ENCODE measurements at places on chromosomes 7 and 10.

- DNase-seq = peak; percentile 36
These were observed 164.3 kb upstream of the AKR1E2 start for GRCh38 chr10:4661511-4662255.

GRCh38 chr7:17274551-17275245 lies 23.8 kb upstream of the AHR start:
- no peak for DNase-seq

DNA sequence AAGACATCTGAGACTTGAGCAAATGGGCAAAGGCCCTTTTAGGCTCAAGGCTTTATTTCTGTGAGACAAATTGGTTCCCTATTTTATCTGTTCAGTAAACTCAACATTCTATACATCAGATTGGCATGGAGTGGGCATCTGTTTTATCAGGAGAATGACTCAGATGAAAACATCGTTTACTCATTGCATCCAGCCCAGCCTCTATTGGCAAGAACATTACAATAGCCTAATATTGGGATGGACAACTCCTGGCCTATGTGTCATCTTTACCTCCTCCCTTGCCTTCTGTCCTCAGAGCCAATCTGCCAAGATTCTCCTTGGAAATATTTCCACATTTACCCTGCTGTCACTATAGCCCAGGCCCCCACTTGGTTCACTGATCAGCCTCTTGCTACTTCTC lies 5.5 kb upstream of the BLNK start:
- no peak for DNase-seq

DNA sequence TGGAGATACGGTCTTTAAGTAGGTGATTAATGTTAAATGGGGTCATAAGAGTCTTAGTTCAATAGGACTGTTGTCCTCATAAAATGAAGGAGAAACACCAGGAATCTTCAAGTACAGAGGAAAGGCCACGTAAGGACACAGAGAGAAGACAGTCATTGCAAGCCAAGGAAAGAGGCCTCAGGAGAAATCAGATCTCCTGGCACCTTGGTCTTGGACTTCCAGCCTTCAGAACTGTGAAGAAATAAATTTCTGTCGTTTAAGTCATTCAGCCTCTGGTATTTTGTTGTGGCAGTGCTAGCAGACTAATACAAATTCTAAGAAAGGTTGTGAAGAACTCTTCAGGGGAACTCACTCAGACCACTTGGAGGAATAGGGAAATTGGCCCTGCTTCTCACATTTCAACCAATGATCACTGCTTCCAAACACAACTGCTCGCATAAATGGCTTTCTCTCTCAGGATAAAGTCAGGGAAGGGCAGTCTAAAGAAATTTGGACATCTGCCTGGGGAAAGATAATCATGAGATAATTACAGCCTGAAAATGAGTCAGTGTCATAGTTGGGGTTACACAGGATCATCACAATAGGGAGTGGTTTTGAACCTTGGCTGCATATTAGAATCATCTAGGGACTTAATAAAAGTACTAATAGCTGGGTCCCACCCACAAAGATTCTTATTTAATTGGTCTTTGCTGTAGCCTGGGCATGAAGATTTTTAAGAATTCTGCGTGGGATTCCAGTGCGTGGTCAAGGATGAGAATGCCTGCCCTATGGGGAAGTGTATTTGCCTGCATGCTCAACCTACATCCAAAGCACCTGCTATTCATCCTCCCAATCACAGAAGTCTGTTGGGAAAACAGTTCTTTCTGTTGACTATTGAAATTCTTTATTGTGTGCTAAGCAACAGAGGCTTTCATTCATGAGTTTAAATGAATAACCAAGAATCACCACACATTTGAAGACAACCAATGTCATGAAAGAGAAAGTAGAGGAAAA lies 310.6 kb upstream of the PLXDC2 start:
- no peak for DNase-seq

- DNase-seq = no peak
These were observed 45.4 kb downstream of the MRPS24 start for GRCh38 chr7:43823941-43824340.

DNA sequence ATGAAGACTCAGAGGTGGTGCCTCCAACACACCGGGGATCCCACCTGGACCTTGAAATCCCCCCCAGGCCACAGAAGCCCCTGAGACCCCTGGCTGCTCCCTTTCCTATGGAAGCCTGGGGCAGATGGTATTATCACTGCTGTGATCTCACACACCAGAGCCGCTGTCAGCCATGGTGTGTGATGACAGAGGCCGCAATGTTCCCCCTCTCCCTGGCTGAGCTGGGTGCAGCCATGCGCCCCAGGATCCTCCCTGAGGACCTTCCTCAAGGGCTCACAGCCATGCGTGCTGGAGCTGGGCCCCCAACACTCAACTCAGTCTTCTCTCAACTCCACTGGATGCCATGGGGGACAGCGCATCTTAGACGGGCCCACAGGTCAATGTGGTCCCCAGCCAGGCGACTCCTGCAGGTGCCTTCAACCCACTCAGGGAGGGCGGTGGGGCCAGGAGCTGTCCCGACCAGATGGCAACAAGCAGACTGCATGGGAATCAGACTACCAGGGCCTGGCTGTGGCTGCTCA lies 44.9 kb downstream of the VIPR2 start:
- no peak for DNase-seq

- peak; percentile 45 for DNase-seq
These were observed 5.7 kb downstream of the ELN start for GRCh38 chr7:74033372-74034311.

DNA sequence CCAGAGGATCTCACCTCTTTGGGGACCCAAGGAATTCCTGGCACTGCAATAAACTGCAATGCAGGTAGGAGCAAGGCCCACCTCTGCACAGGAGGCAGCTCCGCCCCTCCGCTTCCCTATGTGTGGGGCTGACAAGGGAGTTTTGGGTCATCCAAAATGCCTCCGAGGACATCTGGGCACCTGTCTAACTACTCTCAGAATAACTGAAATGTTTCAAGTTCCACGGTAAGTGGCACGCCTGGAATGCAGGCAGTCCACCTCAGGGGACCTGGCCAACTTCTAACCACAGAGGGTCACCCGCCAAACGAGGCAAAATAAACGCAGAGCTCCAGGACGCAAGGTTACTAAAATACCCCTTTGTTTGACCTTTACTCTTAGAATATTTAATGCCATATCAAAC lies 102.5 kb downstream of the FGFR2 start:
- DNase-seq = no peak

GRCh38 chr10:65196111-65196510 lies 1674.9 kb downstream of the REEP3 start:
- no peak for DNase-seq

DNA sequence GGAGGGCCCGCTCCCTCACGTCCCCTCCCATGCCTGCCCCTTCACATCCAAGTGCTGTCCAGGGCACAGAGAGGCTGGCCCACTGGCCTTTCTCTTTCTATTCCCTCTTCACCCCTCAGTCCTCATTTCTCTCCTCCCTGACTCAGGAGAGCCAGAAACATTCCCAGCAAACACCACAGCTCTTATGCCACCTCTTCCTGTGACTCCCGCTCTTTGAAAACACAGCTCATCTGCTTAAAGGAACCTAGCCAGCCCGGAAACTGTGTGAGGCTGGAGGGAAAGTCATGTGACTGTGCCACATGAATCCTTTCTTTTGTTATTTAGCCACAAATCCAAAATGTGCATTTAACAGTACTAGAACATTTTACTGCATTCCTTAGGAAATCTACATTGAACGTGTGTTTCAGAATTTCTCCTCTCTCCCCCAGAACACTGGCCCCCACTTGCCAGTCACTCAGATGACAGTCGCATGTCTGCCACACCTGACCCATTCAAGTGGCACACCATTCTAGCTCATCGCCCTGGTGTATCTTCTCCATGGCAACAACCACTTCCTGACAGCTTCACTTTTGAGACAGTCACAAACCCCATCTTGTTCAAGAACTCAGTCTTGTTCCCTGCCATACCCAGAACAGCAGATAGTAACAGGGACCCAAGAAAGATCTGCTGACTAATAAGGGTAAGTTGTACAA lies 42.8 kb downstream of the GRB10 start:
- DNase-seq = no peak

DNA sequence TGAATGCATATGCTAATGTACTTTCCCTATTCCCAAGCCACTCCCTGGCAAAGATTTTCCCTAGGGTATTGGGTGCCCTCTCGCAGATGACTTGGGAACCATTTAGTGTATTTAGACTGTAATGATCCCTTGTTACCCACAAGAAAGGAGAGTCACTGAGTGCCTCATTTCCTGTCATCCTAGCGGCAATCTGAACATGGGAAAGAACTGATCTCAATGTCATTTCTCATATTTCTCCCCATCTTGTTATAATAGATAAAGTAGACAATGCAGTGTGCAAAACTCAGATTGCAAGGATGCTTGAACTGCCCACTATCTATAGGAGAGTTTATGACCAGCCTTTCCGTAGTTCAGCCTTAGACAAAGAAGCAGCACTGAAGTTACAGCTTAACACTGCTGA lies 123.3 kb downstream of the MICU1 start:
- DNase-seq = no peak

DNA sequence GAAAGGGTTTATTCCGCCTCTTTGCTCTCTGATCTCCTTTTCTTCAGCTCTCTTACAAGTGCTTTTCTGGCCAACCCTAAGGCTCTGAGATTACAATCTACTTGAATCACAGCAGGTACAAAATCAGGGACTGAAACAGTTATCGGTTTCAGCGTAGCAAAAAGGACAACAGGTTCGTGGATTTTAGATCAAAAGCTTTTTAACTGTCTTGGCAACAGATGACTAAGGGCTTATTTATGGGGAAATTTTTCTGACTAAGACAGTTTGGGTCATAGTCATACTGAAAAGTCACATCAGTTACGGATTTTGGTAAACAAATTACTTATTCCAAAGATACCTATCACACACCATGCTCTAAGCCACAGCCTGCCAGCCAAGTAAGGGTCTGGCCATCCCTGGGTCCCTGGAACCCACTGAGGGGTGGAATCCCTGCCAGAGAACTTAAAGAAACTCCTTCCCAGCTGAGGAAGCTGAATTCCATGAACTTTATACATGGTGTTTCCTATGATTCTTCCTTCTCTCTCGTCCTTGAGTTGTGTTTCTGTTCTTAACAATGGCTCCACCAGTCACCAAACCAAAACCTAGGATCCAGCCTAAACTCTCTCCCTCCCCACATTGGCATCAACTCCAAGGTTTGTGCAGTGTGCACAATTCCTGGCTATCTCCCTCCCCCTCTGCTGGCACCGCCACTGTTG lies 169.3 kb downstream of the FAM107B start:
- DNase-seq = no peak

- DNase-seq = no peak
These were observed 4.9 kb downstream of the PRTFDC1 start for GRCh38 chr10:24947304-24948097.

GRCh38 chr7:28588602-28589001 lies 176.3 kb downstream of the CREB5 start:
- no peak for DNase-seq

DNA sequence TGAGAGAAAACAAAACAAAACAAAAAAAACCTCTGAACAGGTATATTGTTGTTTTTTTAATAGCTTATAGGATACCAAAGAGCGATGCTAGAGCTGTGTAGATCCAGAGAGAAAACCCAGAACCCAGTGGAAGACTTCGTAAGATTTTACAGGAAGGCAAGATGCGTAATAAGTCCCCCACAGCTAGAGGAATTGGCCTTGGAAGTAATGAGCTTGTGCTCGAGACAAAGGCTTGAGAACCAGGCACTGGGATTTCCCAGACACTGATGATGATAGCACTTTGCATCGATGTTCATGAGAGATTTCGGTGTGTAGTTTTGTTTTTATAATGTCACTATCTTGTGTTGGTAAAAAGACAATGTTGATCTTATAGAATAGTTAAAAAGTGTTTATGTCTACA lies 821.5 kb upstream of the IGFBP3 start:
- no peak for DNase-seq

- DNase-seq = no peak
These were observed 33.6 kb downstream of the NKX6-2 start for GRCh38 chr10:132752378-132752777.

DNA sequence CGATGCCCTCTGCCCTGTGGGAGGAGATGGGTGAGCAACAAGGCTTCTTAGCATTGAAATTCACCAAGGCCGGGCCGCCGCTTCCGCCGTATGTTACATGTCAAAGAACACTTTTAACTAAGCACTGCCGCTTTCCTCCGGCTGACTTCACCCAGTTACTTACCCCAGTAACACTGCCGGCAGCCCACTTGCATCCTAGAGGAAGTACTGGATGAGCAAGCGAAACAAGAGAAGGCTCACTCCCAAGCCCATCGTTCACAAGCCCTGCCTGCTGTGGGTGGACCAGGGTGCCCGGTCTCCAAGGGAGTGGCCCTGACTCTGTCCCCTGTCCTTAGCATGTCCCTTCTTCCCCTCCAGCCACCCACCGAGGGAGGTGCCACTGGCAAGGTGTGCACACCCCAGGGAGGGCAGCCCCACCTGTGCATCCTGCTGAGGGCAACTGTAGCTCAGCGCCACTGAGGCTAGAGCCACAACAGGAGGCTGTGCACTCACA lies 73.1 kb upstream of the EBF3 start:
- DNase-seq = no peak

- no peak for DNase-seq
These were observed 43.3 kb upstream of the EZH2 start for GRCh38 chr7:148927123-148928045.

DNA sequence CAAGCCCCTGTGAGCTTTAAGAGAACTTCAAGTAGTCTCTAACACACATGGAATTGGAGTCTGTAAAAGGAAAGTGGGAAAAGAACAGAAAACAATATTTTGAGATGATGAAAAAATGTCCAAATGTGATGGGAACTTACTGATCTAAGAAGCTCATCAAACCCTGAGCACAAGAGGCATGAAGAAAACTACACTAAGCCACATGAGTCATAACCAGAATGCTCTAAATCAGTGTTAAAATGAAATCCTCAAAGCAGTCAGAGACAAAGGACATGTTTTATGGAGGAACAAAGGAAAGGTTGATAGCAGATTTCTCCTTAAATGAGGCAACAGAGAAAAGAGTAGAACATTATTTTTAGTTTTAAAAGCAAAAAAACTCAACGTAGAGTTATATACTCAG lies 37.2 kb downstream of the ZNF33A start:
- no peak for DNase-seq

DNA sequence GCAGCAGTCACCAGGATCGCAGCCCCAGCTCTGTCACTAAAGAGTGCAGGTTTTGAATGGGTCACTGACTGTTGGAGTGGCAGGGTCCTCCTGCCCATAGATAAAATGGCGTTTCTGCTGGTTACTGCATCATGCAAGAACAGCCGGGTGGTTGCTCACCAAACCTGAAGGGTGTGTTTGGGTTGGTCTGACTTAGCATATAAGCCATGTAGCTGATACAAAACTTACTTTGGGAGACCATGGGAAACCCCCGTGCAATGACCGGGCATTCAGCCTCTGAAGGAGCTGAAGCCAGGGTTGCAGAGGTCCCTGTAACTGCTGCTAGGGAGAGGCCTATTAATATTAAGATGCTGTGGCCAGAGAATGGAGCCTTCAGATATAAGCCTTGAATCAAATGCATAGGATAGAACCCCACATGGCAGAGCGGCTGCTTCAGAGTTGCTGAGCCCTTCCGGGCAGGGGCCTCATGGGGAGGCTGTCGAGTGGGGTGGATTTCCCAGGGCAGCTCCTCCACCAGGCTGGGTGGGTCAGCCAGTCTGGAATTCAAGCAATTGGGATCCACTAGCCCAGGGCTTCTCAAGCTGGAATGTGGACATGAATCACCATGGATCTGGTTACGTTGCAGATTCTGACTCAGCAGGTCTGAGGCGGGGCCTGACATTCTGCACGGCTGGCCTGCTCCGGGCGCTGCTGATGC lies 70.9 kb upstream of the CTBP2 start:
- no peak for DNase-seq

GRCh38 chr7:154698726-154699291 lies 304.1 kb downstream of the PAXIP1 start:
- DNase-seq = no peak

GRCh38 chr7:5426226-5426475 lies 2.5 kb upstream of the TNRC18 start:
- DNase-seq = no peak

- DNase-seq = no peak
These were observed 165.4 kb downstream of the ST7 start for GRCh38 chr7:117118579-117119180.

Measured in left colon (tissue), 2 donors.